ENCODE measurements at places on chromosomes 12 and 14.

DNA sequence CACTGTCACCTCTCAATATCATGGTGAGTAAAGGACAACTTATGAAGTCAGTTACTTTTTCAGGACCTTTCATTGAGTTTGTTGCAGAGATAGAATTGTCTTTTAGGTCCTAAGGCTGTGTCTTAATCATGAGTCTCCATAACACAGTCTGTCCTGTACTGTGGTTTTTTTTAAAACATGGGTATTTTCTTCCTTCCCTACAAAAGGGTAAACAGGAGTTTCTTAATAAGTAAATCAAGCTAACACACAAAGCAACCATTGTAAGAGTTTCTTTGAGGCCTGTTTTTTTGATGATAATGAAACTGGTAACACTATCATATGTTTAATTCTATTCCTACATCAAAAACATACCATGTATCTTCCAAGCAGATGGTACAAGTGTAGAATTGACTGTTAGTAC lies 101.4 kb downstream of the PLEKHA5 start:
- DNase-seq, result no peak

DNA sequence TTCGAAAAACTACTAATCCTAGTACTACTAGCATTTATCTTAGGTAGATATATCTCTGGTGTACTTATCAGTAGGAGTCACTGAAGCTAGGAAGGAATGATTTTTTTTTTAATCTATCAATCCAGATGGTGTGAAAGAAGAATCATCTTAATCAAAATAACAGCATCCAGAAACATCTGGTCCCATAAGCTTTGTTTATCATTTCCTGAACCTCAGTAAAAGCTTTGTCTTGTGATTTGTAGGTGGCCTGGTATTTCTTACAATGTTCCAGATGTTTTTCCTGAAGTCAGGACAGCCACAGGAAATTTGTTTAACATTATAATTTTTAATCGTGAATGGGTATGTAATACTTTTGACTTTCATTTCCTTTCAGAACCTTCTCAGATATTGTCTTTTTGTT lies 28.0 kb upstream of the LUM start:
- no peak for DNase-seq

GRCh38 chr12:46702581-46703344 lies 123.0 kb downstream of the SLC38A4 start:
- no peak for DNase-seq

- DNase-seq, result no peak
Observed at GRCh38 chr12:70826156-70826555, 94.4 kb downstream of the PTPRR start.

DNA sequence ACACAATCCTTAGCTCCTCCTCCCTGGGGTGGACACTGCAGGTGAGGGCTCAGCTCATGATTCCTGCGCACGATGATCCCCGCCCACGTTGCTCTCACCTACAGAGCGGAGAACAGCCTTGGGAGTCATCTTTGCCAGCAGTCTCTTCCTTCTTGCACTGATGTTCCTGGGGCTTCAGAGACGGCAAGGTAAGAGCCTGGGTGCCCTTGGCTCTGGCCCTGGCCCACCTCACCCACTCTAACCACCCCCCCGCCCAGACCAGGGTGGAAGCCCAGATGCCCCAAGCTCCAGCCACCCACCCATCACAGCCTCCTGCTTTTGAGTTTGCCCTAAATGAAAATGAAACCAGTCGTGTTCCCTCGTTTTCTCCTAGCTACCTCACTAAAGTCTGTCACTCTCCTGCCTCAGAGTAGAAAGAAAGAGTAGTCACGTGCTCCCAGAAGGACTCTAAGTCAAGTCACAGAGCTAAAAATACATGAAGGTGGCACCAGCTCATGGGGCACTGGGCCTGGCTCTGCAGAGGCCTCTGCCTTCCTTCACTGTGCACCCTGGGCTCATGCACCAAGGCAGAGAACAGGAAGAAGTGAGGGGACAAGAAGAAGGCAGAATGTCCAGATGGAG lies 9.0 kb downstream of the TAPBPL start:
- peak; percentile 51 for DNase-seq

DNA sequence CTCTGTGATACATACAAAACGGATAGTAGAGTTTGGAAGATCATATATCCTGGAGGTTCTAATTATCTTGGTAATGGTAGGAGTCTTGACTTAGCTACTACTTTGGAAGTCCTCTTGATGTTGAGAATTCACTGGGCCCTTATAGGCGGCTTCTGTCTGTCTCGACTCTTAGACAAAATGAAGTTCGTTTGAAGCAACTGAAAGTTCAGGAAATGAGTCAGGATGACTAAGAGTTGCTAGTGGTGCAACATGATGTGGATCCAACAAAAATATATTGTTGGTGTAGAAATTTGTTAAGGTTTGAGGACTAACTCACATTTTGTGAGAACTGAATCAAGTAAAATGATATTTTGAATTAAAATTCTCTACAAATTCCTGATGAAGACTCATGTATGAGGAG lies 272.7 kb downstream of the AEBP2 start:
- no peak for DNase-seq

DNA sequence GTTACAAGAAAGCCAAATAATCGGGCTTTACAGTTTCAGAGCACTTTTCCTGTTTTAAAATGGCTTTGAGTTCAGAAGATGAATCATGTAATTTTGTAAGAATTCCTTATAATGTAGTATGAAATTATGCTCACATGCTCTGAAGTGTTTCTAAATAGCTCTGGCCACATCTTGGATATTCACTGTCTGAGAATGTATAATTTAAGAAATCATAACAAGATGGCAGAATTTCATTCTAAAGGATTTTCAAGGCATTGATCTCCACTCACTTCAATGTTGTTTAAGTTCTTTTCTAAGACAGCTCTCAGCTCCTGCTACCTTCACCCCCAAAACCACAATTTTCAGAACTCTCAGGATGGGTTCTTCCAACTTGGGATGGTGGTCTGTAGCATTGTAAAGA lies 180.1 kb downstream of the DACT1 start:
- DNase-seq, result no peak

DNA sequence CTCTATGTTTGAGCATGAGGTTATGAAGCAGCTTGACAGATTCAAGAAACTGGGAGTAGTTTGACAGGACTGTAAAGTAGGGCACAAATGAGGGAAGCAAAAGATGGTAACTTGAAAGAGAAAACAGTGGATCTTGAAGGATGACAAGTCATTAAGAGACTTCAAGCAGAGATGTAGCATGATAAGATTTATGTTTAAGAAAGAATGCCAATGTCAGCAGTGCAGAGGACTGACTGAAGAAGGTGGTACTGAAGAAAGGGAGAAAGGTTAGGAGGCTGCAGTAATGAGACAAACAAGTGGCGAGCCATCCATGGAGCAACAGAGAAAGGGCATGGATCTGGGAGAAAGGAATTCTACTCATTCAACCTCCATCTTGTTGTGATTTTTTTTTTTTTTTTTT lies 120.2 kb upstream of the RAP1B start:
- DNase-seq, result no peak

- no peak for DNase-seq
Observed at GRCh38 chr12:7125632-7126227, 3.0 kb downstream of the RBP5 start.

- DNase-seq, result no peak
Observed at GRCh38 chr12:275812-276211, 13.2 kb upstream of the SLC6A13 start.

GRCh38 chr14:76191297-76191696 lies 39.6 kb downstream of the GPATCH2L start:
- DNase-seq, result no peak

DNA sequence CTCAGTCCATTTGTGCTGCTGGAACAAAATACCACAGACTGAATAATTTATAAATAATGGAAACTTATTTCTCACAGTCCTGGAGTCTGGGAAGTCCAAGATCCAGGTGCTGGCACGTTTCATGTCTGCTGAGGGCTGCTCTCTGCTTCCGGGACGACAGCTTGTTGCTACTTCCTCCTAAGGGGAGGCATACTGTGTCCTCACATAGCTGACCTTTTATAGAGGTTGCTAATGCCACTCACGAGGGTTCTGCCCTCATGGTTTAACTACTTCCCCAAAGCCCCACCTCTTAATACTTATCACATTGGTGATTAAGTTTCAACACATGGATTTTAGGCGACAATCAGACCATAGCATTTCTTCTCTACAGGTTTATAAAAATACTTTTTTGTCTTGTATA lies 411.1 kb downstream of the NRXN3 start:
- no peak for DNase-seq

DNA sequence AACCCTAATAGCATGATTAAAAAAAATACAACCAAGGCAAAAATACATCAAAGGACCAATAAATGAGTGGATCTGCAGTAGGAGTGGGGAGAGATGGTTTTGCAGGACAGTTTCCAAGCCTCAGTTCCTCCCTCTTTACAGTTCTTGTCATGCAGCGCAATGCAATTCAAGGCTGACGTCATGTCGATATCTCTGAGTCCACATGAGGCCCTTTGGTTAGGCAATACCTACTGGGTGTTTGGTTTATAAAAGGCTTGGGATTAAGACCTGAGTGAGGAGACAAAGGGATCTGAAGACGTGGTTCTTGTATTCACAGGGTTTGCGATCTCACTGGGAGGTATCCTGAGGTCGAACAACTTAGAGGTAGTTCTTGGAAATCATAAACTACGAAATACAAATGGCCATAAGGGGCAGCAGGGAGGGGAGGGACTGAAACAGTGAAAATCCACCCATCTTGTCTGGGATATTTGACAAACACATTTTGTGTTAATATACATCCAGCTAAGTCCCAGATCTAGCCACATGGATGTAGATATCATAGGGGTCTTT lies 441.0 kb downstream of the FUT8 start:
- DNase-seq, result no peak

GRCh38 chr12:123041042-123041531 lies 60.6 kb downstream of the ARL6IP4 start:
- no peak for DNase-seq

DNA sequence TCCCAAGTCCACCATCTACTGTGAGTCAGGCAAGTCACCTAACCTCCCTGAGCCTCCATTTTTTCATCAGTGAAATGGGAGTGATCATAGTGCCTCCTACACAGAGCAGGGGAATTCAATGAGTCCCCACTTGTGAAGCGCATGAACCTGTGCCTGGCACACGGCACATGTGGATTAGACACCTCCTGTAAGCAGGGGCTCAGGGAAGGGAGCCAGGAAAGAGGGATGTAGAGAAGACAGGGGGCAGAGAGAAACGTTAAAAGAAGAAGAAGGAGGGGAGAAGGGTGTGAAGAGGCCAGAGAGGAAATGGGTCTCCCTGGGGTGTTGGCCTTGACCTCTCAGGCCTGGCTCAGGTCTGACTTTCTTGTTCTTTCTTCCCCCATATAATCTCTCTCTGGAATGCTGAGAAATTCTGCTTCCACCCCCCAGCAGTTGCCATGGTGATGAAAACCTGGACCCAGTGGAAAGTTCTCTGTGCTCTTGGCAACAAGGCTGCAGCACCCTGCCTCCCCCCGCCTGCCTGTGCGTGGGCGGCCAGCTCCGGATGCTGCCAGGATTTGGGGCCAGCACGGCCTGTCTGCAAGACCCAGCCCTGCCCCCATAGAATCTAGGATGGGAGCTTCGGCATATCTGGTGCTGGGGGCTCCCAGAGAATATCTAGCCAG lies 94.5 kb downstream of the CALM1 start:
- DNase-seq, result no peak

DNA sequence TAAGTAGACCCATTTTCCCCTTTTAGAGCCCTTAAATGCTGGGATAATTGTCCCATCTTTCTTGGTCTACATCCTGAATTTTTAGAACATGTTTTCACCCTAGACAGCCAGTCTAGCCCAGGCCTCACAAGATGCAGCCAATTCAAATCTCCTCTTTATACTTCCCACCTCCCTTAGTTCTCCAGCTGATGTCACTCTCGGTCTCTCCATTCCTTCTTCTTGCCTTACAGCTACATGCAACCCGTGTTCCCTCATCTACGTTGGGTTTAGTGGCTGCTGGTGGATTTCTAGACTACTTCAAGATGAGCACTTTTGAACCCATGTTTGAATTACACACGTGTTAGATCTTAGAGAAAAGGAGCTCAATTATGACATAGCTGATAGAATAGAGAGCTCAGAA lies 132.0 kb downstream of the PPM1H start:
- DNase-seq, result no peak

DNA sequence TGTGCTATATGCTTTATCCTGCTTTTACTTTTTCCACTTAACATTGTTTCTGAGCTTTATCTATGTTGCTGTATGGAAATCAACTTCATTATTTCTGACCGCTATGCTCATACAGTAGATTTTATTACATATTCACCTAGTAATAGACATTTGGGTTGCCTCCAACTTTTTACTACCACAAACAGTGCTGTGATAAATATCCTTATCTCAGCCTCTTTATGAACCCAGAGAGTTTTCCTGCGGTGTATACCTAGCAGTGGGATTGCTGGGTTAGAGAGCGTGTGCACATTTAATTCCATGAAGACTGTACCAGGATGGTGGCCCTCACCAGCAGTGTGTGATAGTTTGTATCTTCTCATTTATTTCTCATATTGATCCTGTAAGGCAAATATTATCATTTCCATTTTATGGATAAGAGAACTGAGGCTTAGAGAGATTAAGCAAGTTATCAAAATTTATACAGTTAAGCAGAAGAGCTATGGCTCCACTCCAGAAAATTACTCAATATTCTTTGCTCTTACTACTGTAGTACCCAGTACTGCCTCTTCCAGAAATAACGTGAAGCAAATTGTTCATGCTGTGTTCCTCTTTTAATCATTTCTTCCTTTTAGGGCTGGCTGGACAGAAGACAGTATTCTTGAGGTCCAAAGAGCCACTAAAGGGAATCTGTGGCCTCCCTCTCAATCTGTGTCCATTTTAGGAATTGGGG lies 26.3 kb upstream of the CISTR start:
- DNase-seq, result no peak

DNA sequence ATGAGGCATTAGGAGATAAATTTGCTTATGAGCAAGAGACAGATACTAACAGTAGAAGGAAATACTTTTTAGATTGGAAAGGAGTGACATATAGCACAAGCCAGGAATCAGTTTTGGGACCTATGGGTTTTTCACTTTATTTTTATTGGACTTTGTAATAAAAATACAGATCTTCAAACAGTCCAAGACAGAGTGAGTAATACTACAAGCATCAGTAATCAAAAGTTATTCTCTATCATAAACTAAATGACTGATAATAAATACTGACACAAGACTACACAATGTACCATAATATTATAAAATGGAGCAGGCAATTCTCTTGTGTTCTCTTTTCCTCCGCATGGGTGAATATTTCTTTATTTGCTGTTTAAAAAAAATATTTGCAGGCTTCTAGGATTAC lies 85.8 kb downstream of the DERA start:
- DNase-seq, result no peak

DNA sequence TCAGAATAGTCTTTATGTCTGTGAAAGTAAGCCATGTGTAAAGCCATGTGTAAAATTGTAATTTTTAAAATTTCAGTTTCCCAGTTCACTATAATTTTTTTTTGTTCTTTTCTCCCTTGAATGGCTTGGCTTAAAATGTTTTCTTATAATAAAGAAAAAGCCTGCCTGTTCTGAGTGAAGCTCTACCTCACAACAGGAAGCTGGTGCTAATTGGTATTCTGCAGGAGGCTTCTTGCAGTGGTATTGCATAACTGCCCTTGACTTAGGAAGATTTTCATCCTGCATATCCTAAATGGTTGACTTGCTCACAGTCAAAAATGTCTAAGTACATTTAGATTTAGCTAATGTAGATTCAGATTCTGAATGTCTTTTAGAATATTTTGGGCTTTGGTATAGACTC lies 49.5 kb downstream of the ATP2A2 start:
- no peak for DNase-seq

- no peak for DNase-seq
Observed at GRCh38 chr12:40689576-40689975, 2.7 kb upstream of the CNTN1 start.

All from CD4-positive, alpha-beta T cell treated with Interleukin-15 for 4 hours (primary cell).